SJSA1 (cell line): ENCODE measurements at places on chromosomes 3 and 15. TPM values are rescaled to one million over a fixed set of nuclear protein-coding genes. Genes with fewer than 3 reads are reported as not detected.

- DNase-seq = no peak
These were observed 19.5 kb downstream of the ANAPC13 start for GRCh38 chr3:134466331-134466730.

DNA sequence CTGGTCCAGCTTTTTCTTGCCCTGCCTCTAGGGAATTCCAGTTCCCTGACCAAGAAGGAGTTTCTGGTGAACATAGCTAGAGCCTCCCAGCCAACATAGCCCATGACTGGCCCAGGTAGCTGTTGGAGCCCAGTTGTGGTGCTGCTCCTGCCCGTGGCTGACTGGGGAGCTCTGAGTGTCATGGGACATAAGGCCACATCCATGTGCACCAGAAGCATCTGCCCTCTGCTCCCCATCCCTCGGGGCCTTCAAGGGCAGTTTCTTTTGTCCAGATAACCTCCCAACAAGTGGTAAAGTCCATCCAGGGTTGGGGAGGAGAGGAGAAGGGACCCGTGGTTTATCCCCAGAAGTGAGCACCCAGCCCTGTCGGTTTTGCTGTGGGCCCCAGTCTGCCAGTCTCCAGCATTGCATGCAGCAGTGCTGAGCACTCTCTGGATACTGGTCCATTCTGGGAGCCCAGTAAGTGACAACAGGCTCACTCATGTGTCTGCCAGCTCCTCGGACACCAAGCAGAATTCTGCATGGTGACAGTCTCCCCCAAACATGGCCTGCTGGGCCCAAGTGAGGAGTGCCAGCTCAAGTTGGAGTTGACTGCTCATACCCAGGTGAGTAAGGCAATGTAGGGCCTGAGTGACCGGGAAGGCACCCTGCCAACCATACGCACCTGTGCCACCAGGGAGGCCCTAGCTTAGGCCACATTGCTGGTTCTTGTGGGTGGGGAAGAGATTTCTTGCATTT, 28.8 kb downstream of the ACAA1 start:
- DNase-seq = no peak

DNA sequence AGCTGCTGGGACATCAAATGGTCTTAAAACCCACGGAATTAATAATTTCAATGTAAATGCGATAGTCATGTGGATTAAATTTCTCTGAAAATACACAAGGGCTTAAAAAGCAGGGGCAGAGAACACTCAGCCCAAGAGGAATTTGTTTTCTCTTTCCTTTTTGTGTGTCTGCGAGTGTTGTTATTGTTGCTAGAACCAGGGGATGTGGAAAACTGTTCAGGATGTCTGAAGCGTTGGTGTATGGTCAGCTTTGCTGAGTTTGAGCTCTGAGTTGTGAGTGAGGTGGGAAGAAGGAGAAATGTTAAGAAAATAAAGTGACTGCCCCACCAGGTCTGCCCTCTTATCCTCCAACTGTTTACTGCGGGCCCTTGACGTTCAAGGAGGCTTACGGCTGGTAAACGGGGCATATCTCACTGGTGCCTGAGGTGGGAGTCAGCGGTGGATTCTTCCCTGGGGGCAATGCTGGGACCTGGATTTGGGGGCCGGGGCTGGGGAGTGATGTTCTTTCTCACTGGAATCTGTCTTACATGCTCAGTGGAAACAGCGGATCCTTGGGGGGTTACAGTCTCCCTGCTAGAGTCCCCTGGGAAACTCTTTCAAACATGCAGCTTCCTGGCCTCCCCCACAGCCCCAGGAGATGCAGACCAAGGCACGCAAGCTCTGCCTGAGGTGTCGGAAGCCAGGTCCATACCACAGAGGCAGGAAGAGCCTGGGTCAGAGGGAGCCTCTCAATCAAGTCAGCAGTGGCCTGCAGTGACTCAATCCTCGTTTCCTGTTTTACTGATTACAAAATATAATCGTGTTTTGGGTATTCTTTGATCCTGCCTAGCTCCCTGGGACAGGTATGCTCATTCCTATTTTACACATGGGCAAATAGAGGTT, 41.8 kb downstream of the ITGA11 start:
- DNase-seq = no peak

- DNase-seq = no peak
These were observed 241.4 kb downstream of the NFKBIZ start for GRCh38 chr3:102090721-102091045.

C2CD4B gene
- total RNA-seq = not detected in 2 replicates

GRCh38 chr3:156551746-156552145, 3.2 kb downstream of the SSR3 start:
- DNase-seq = peak; percentile 52

- no peak for DNase-seq
These were observed 4.0 kb downstream of the RAB11A start for GRCh38 chr15:65873256-65873655.

DNA sequence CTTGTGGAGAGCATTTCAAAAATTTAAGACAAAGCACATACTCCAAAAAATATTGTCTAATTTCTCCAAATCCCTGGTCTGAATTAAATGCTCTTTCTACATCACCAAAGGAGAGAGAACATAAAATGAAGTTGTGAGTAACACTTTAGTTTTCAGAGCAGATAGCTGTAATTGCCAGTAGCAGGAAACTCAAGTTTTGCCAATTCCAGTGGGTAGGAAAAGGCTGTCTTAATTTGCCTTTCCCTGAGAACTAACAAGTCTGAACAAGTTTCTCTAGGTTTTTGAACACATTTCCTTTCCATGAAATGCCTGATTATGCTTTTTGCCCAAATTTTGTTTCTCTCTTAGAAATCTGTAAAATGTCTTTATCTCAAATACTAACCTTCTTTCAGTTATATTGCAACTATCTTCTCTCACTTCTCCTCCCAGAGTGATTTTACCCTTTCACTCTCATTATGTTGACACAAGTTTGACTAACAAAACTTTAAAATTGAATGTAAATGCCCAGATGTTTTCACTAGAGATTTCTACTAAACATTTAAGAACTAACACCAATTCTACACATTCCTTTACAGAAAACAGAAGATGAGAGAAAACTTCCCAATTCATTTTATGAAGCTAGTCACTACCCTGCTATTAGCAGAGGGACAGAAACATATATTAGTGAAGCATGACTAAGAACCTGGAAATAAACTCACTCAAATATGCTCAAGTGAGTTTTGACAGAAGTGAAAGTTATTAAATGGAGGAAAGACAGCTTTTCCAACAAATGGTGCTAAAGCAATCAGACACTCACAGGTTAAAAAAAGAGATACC, 38.4 kb downstream of the RFX7 start:
- DNase-seq = no peak

PPP4R2 gene
- 51.9 and 53.7 TPM in 2 replicates for total RNA-seq

CERS3 gene
- total RNA-seq = not detected in 2 replicates

- DNase-seq = no peak
These were observed 352.1 kb upstream of the CFAP20DC start for GRCh38 chr3:59401924-59402323.

GRCh38 chr15:38672814-38673670, 108.4 kb upstream of the RASGRP1 start:
- no peak for DNase-seq

DNA sequence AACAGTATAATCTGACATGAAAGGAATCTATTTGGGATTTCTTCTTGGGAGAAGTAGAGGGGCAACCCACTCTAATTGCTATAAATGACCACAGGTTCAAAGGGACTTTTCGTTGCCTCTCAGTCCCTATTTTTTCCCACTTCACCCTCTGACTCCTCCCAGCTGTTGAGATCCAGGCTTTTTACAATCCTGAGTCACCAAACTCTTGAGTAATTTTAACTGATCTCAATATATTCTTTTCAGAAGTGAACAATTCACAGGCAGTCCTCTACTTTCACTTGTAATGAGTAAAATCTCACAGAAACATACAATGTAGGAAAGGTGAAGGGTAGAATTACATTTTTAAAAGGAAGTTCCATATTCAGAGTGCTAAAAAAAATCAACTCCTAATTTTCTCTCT, 44.6 kb downstream of the EIF4E3 start:
- DNase-seq = no peak

GRCh38 chr15:99010768-99011167, 3.2 kb upstream of the PGPEP1L start:
- no peak for DNase-seq

DNA sequence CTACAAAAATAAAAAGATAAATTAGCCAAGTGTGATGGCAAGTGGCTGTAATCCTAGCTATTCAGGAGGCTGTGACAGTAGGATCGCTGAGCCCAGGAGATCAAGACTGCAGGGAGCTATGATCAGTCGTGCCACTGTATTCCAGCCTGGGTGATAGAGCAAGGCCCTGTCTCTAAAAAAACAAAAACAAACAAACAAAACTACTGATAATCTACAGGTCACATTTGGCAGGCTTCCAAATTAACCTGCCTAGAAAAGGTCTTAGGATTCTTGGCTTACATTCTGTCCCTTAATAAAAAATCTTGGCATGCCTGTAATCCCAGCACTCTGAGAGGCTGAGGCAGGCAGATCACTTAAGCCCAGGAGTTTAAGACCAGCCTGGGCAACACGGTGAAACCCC, 33.4 kb upstream of the SETD2 start:
- DNase-seq = no peak

DNA sequence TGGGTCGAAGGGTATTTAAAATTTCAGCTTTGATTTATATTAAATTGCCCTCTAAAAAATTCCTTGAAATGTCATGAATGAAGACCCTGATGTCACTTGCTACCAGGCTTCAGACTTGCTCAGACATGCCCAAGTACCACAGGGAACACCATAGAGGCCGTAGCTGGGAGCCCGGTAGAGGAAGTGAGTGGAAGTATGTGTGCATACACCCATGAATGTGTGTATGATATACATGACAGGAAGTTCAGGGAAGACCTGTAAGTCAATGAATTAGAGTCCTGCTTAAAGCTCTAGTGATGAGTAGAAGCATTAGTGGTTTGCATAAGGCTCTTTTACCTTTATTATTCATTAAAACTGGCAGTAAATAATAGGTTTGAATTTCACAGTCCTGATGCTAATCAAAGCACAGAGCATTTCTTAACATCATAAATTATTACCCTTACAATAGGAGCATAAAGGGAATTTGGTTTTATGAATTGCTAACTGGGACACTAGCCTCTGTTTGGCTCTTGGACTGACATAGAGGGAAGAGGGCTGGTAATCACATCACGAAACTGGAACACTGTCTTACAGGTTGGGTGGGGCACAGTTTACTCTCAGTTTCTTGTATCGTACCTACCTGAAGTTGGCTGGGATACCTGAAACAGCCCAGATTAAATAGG, 144.4 kb downstream of the CHST2 start:
- DNase-seq = no peak

POPDC2 gene
- 0.97 TPM in 1 of 2 replicates, not detected in the other for total RNA-seq

GRCh38 chr3:150479370-150479769, 66.9 kb downstream of the SERP1 start:
- DNase-seq = no peak

GRCh38 chr15:98568382-98569017, 79.8 kb upstream of the IGF1R start:
- peak; percentile 12 for DNase-seq

GRCh38 chr3:124033360-124034015, 41.6 kb upstream of the ROPN1 start:
- peak; percentile 44 for DNase-seq

TUSC7 gene
- not detected in 2 replicates for total RNA-seq

LRRC31 gene
- total RNA-seq = not detected in 2 replicates

DNA sequence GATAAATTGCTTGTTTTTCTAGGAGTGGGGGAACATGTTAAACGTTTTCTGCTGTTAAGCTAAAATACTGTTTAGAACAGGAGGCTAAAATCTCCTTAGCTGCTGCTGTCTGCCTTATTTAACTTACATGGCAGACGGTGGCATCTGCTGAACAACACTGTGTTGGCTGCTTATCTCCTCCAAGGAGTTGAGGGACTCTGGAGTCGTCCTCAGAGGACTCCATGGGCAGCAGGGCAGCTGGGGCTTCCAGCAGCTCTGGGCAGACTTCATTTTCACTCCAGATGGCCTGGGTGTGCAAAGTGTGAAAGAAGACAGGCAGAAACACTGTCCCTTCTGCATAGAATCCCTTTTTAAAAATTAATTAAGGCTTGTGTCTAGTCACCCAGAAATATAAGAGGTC, 52.9 kb upstream of the NUDT16 start:
- DNase-seq = no peak

IFT122 gene
- 13.3 and 14.4 TPM in 2 replicates for total RNA-seq

- no peak for DNase-seq
These were observed 121.1 kb upstream of the NANOGP8 start for GRCh38 chr15:35206060-35206675.

DNA sequence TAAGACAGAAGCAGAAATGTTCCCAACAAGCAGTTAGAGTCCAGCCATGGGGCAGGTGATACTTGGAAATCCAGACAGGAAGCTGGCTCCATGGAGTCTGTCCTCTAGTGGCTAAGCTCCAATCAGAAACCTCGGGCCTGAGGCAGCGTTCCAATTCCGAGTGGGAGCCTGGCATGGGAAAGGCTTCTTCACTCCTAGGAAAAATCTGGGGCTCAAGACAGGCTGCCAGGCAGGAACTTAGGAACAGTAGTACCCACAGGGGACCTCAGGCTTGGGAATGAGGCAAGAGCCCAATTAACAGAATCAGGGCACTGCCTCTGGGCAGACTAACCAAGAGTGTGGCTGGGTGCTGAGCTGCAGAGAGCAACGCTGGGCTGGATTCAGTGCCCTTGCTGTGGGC, 6.2 kb upstream of the ATP13A4 start:
- DNase-seq = no peak

- DNase-seq = no peak
These were observed 63.3 kb downstream of the LEO1 start for GRCh38 chr15:51908316-51908715.

- no peak for DNase-seq
These were observed 6.9 kb downstream of the CP start for GRCh38 chr3:149214702-149215101.

GOLGA8S gene
- 0.05 TPM in 1 of 2 replicates, not detected in the other for total RNA-seq

GRCh38 chr3:195036574-195036973, 234.4 kb downstream of the XXYLT1 start:
- no peak for DNase-seq

DNA sequence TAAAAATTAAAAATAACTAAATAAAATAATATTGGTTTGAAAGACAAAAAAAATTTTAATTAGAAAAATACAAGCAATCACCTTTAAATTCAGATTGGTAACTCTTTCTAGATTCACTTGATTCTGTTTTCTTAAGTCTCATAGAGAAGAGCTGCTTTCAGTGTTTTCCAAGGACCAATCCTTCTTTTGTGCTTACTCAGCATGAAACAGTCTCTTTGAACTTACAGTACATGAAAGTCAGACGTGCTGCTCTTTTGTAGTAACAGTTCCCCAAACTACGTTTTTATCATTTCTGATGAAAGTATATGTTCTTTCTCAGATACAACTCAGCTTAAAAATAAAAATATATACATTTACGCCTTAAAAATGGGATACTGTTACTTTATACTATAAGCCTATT, 171.9 kb upstream of the CCDC54 start:
- no peak for DNase-seq

GRCh38 chr3:105512061-105512460, 145.4 kb downstream of the ALCAM start:
- no peak for DNase-seq

SH3GL3 gene
- 0.60 and 0.66 TPM in 2 replicates for total RNA-seq

CP gene
- 1.7 TPM in 1 of 2 replicates, not detected in the other for total RNA-seq

- DNase-seq = no peak
These were observed 6.3 kb upstream of the PTH1R start for GRCh38 chr3:46871222-46871621.

DNA sequence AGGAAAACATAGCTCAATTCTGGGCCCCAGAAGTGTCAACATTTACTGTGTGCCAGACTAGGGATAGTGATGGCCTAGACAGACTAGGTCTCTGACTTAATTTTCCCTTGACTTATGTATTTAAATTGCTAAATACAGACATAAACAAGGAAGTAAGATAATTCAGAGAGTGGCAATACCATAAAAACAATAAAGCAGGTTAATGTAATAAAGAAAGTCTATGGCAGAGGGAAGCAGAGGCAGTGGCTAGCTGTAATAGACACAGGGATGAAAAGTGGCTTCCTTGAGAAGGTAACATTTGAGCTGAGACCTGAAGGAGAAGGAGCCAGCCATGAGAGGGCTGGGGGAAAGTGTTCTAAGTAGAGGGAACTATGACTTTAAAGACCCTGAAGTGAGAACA, 95.7 kb downstream of the TNIK start:
- no peak for DNase-seq
